HS-27A (cell line): ENCODE measurements at places on chromosomes 5 and 9.

DNA sequence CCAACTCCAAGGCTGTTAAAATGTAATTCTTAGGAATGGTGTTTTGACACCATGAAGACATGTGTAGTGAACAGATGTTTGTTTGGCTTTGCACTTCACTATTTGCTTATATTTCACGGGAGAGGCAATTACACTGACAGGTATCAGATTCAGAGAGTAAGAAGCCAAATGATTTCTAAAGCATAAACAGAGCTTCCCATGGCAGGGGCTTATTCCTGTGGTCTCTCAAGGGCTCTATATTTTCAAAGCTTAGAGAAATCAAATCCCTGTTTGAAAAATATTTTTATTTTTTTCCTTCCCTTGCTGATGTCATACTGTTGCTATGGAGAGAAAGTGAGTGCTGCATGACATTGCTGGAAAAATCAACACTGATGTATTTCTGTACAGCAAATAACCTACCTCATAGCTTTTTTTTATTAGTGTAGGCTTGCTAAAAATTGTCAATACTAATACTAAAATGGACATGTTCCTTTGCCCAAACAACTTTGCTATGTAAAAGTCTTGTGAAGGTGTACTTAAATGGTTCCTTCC, 161.4 kb downstream of the GIN1 start:
- DNase-seq = no peak

DNA sequence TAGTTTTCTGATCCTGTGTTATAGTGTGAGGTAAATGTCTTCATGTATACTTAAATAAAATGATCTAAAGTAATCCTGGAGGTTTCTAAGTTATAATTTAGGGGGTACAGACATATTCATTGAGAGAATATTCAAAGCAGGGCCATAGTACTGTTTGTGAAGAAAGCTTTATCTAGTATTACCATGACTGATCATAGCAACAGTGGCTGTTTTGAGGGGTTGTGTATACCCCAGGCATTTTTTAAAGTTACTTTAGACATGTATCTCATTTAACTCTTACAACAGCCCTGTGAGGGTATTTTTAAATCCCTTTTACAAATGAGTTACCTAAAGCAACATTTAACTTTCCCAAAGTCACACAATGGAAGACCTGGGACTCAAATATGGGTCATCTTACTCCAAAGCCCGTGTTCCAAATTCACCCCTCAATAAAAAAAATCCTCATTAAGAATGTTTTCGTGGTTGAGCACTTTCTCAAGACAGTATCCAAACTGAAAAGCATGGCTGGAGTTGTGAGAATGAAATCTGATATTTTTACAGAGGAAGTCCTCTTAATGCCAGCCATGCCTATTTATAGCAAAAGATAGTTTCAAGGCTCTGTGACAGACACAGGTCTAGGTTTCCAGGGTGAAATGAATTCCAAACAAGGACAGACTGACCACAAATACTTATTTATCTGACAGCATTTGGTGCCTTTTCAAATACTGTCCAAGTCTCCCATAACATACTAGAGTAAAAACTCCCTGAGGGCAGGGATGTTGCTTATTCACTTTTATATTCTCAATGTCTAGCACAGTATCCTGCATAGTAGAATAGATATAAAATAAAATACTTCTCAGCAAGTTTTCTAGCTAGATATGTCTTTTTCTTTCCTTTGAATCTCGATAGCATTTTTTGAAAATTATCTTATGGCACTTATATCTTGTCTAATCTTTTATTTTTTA, 10.4 kb downstream of the STOM start:
- DNase-seq = no peak

DNA sequence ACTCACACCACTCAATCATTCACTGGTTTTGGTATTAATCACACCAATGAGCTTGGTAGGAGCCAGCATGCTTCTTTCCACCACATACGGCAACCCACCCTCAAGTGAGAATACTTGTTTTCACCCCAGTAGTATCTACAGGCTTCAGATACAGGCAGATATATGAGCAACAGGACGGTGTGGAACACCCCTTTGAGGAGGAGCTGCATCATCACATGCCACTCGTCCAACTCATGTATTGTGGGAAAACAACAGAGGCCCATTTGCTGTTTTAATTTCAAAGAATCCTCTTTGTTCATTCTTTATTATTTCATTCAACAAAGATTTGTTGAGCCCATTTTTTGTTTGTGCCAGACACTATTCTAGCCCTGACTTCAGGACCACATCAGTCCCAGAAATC, 46.0 kb downstream of the RORB start:
- no peak for DNase-seq

- DNase-seq = no peak
Measured at GRCh38 chr9:136231478-136232297, 13.9 kb downstream of the QSOX2 start.

DNA sequence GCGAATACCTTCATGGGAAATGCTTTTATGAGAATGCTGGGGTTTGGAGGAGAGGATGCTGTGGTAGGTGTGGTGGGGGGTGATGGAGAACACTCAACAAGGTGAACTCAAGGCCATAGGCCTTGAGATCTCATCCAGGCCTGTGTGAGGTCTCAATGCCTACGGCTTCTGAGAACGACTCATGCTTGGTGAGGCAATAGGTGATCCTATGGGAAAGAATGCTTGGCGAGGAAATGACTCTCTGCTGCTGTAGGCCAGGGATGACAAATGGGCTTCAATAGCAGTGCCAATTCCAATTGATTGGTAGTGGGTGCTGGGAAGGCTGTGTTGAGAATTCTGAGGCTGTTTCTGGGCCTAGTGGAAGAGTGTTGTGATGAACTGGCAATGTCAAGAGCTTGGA, 280.2 kb upstream of the CLINT1 start:
- DNase-seq = no peak

GRCh38 chr5:95153511-95153910, 131.4 kb downstream of the MCTP1 start:
- no peak for DNase-seq
